ENCODE measurements at places on chromosomes 7 and 10.

GRCh38 chr10:67609996-67610793 is 85.8 kb downstream of the CTNNA3 start:
- DNase-seq: no peak

DNA sequence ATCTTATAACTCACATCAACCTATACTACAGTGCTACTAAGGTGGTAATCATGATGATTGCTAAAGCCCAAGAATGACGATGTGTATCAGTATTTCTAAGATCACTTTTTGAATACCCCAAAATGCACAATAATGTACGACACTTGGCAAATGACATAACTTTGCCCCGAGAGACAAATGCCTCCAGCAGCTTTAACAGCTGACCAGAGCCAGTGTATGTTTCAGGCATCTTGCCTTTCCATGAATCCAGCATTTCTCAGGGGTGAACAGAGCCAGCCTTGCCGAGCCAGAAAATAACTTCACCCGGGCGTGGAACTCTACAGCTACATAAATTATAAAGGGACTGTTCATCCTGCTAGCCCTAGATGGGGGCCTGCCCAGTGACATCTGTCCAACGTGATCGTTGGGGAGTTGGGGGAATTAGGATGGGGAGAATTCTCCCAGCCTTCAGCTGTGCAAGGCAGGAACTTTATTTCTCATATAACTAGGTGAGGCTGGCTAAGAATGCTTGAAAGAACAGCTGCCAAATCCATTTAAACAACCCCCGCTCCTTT is 1.8 kb downstream of the IGFBP3 start:
- DNase-seq: no peak

GRCh38 chr10:79588800-79589199 is 21.9 kb upstream of the SFTPA1 start:
- no peak for DNase-seq

- no peak for DNase-seq
Observed at GRCh38 chr7:134327896-134328295, 11.2 kb upstream of the SLC35B4 start.

GRCh38 chr7:99061001-99061776 is 82.7 kb downstream of the SMURF1 start:
- DNase-seq: peak; percentile 44

- no peak for DNase-seq
Observed at GRCh38 chr7:92044940-92045339, 89.3 kb downstream of the CYP51A1 start.

- peak; percentile 19 for DNase-seq
Observed at GRCh38 chr10:47092831-47093230, 181.6 kb downstream of the PTPN20 start.

GRCh38 chr7:141235656-141236055 is 161.8 kb downstream of the TMEM178B start:
- no peak for DNase-seq

DNA sequence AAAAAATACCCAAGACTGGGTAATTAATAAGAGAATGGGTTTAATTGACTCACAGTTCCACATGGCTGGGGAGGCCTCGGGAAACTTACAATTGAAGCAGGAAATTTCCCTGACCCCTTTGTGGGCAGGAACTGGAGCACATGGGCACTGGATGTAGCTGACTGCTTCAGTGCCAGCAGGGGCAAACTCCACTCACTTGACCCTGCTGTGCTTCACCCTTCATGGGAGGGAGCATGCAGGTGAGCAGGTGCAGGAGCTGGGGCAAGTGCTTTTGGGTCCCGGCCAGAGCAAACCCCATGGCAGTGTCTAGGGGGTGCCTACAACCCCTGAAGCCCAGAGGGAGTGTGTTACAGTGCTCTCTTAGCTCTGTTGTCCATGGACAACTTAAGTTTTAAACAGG is 132.6 kb downstream of the AKR1D1 start:
- no peak for DNase-seq

DNA sequence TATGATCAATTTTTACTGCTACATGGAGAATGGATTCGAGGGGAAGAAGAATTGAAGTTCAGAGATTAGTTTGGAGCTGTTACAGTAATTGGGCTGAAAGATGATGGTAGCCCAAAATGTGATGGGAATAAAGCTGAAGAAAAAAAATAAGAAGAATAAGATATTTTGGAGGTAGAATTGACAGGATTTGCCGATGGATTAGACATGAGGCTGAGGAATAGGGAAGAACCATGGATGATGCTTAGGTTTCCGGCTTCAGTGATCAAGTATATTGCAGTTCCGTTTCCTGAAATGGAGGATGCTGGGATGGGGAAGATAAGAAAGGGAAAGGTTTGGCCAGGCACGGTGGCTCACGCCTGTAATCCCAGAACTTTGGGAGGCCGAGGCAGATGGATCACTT is 38.9 kb upstream of the FHIP2A start:
- DNase-seq: no peak

DNA sequence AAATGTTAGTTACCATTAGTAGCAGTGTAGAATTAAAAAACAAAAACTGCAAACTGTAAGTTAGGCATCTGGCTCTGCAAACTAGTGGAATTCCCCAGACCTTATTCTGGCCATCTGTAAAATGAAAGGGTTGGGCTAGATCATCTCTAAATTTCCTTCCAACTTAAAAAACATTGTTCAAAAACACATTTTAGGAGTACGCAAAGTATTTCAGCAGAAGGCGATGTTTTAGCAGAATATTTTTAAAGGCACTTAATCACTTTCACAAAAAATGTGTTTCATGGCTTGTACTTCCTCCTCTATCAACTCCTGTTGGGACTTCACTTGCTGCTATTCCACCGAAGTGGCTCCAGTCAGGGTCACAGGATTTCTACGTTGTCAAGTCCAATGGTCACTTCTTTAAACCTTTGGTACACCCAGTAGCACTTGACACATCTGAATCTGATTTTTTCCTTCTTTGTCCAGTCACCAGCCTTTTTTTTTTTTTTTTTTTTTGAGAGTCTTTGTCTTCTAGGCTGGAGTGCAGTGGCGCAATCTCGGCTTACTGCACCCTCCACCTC is 169.0 kb downstream of the AHR start:
- no peak for DNase-seq

DNA sequence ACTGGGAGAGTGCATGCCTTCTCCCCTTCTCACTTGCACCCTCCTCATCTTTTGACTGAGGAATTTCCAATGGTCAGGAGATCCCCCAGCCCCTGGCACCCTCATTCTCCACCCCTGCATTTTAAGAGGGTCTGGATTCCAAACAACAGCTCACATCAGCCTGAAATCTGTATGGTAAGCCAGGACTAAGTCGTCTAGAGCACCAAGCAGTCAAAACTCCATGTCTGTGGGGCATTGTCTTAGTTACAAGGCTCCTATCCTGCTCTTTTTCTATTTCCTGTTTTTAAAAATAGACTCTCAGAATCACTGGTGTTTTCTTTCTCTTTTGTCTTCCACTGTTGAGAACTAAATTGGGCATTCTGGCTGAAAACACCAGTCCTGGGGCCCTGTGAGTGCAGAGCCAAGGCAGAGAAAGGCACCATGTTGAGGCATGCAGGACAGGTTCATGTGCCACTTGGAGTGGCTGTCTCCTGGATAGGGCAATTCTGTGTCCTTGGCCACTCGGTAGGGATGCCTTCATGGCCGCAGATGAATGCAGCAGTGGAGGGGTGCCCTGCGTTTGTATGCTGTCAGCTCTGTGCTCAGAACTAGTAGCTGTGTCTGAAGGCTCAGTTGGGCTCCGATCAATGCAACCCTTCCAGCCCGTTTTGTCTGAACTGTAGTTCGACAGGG is 216.6 kb upstream of the YAE1 start:
- DNase-seq: no peak

DNA sequence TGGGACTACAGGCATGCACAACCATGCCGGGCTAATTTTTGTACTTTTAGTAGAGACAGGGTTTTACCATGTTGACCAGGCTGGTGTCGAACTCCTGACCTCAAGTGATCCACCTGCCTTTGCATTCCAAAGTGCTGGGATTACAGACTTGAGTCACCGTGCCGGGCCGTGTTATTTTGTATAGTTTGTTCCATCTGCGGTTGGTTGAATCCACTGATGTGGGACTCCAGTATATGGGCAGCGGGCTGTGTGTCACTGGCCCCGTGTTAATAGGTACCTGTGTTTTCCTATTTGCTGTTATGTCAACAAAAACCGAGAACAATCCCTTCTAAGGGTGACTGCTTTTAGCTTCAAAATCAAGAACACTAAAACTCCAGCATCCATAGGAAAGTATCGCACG is 297.6 kb upstream of the PITRM1 start:
- DNase-seq: no peak

GRCh38 chr7:124071843-124072242 is 39.0 kb upstream of the TMEM229A start:
- no peak for DNase-seq

DNA sequence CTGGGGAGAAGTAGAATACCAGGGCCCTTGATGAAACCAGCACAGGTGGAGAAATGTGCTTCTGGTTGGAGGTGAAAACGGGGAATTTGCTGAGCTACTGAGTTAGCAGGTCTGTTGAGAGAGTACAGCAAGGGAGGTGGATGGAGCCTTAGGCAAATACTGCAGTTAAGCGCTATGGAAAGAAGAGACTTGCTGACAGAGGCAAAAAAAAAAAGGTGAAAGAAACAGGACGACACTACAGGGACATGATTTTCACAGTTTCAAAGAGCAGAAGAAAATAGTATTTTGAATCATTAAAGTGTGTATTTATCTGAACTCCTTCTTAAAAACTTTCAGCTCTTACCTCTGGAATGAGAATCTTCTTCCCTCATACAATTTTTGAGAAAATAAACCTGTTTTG is 159.5 kb downstream of the DNAH11 start:
- no peak for DNase-seq

DNA sequence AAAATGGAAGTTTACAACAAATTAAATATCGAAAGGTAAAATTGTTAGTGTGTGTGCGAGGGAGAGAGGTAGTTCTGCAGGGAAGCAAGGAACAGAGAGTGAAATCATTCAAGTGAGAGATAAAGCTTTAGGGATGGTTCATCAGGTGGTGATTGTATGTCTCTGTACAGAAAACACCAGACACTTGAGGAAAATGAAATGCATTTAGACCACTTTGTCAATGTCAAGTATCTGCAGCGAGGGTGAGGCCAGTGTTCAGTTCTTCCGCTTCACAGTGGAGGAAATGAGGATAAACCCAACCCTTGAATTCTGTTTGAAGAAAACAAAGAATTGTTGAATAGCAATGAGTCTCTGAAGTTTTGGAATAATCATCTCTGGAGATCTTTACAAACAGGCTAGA is 14.4 kb upstream of the ITGB1 start:
- no peak for DNase-seq

GRCh38 chr10:111962951-111963350 is 220.6 kb downstream of the GPAM start:
- DNase-seq: no peak

DNA sequence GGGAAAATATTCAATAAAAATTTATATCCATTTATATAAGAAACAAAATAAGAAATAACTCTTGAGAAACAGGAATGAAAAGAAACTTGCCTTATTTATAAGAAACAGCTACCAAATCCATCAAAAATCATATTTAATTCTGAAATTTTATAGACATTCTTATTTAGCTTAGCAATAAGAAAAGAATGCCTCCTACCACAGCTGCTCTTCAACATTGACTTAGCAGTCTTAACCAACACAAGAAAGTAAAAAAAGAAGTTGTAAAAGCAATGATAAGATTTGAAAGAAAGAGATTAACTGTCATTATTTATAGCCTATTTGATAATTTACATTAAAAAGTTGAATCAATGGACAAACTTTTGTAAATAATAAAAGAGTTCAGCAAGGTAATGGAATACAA is 212.8 kb downstream of the ZNF365 start:
- DNase-seq: no peak

DNA sequence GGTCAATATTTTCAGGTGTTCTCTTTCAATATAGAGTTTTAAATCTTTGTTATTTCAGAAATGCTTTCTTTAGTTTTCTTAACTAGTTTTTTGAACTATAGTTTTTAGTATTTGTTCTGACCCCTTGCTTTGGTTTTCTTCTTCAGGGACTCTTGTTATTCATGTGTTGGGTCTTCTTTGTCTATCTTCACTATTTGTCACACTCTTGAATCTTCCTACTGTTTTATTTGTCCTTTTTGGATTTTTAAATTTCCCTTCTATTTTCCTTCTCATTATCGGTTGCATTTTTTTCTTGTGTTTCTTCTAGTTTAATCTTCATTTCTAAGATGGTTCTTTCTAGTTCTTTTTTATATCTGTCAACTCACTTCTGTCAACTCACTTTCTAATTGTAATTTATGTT is 37.1 kb upstream of the PRKAG2 start:
- no peak for DNase-seq

DNA sequence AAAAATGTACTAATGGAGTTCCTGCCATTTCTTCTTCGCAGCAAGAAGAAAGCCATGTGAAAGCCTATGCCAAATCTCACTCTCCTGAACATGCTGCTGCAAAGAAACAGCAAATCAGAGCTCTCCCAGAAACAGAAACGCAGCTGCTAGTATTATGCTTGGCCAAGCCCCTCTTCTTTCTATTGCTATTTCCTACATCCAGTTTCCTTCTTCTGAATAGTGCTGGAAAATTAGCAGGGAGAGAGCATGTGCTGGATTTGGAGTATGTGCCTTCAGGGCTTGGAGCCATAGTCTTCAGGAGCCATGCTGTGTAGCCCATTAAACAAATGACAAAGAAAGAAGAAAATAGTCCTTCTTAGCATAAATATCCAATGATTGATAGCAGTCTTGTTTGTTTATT is 852.0 kb upstream of the PHF14 start:
- DNase-seq: no peak

DNA sequence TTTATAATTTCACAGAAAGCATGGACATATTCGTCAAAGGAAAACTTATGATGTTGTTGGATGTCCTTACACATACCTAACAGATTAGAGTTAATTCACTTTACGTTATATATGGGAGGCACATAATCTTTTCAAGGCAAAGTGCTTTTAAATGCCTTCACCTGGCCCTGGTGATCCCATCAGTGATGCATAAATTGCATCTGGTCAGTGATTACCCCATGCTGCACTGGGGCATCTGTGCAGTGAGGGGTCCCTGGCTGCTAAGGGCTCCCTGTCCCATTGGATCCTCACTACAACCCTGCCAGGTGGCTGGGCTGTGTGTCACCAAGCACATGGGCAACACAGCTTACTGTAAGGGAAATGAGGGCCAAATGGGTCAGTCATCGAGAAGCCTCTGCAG is 441.1 kb downstream of the RPS24 start:
- no peak for DNase-seq

GRCh38 chr7:108637049-108637621 is 67.5 kb downstream of the DNAJB9 start:
- no peak for DNase-seq

GRCh38 chr10:9215121-9215520 is 1160.6 kb downstream of the GATA3 start:
- DNase-seq: no peak

DNA sequence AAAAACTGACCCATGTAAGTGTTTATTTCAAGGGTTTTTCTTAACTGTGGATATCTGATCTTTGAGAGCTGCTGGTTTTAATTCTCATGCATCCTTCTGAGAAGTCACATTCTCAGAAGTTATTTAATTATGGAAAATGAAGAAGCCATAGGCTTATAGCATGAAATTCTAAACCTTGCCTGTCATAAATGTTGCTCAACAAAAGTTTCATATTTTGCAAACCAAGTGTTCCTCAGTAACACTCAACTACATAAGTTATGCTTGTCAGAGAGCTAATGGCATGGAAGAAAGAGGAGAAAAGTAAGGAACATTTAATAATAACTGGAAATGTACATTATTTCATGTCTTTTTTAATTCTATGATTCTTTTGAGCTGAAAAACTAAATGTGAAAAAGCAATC is 78.6 kb upstream of the MPP7 start:
- no peak for DNase-seq

GRCh38 chr7:46835556-46835955 is 746.4 kb downstream of the TNS3 start:
- no peak for DNase-seq

Measured in cerebellum (tissue), 4 donors.